ENCODE measurements at places on chromosomes 7 and 10.
A peak's percentile ranks its signal among the peaks of the same experiment; 100 is the strongest.

DNA sequence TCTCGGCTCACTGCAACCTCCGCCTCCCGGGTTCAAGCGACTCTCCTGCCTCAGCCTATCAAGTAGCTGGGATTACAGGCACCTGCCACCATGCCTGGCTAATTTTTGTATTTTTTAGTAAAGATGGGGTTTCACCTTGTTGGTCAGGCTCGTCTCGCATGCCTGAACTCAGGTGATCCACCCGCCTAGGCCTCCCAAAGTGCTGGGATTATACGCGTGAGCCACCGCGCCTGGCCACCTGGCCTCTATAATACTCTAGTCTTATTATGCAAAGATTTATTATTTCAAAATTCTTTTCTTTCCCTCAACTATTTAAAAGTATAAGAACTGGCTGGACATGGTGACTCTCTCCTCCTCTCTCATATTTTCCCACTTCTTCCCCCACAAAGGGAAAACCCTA, 30.0 kb upstream of the C1GALT1 start:
- no peak for DNase-seq

GRCh38 chr7:124690840-124691239, 74.8 kb downstream of the GPR37 start:
- no peak for DNase-seq

GRCh38 chr10:73818402-73818801, 7.0 kb upstream of the NDST2 start:
- DNase-seq: no peak

GRCh38 chr10:122484276-122485060, 23.1 kb downstream of the HTRA1 start:
- DNase-seq: no peak

DNA sequence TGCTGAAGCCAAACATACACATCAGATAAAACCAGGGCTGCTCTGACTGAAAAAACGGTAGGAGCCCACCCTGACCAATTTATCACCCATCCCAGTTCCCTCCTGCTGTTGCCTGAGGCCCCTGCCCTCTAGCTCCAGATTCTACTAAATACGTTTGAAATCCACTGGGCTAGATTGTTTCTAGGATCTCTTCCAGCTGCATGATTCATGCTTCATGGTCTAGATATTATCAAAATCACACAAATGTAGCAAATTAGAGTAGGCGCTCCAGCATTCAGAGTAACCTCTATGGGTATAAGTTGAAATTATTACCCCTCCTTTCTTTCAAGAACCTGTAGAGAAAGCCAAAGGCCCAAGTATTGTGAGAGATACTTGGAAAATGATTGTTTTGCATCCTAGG, 151.2 kb upstream of the FAM13C start:
- DNase-seq: no peak

DNA sequence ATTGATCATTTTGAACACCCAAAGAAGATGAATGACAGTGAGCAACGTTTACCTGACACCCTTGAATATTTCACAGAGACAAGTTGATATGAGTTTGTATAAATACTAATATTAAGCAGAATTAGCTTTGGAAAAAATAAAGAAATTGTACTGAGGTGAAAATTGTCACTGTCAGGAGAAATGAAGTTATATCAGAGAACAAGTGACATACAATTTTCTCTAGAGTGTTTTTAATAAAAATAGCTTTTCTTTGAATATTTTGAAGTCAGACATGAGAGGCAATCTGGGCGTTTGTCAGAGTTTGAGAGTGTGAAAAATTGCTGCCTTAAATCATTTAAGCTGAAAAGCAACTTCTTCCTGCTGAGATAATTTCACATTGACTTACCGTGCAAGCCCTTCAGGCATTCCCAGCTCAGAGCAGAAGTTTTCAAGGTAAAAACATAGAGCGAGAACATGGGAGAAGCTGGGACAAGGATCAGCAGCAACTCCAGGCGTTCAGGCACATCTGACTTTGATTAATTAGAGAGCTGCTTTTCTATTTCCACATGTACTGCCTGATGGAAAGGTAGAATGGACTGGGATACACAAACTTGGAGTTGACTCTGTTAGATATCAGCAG, 535.9 kb downstream of the TFEC start:
- no peak for DNase-seq

GRCh38 chr7:28070297-28071055, 110.1 kb downstream of the JAZF1 start:
- DNase-seq: no peak

- no peak for DNase-seq
Measured at GRCh38 chr7:73353243-73353642, 25.3 kb downstream of the FKBP6 start.

- DNase-seq: no peak
Measured at GRCh38 chr10:101709359-101710058, 14.5 kb upstream of the FBXW4 start.

GRCh38 chr7:55992346-55992745, 28.0 kb downstream of the NIPSNAP2 start:
- no peak for DNase-seq

DNA sequence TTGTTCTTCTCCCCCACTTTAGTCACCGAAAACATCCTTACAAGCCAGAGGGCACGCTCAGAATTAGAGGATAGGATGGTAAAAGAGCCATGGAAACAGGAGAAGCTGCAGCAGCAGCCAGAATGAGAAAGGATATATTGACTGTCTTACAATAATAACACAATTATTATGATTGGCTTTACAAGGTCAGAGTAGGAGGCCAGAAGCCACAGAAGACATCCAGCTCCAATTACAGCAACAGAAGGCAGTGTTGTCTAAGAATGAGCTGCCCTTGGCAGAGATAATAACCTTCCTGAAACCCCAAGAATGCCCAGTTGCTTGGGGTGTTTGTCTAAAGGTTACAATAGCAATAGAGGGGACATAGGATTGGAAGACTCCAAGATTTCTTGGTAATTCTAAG, 168.8 kb downstream of the C1GALT1 start:
- DNase-seq: no peak

DNA sequence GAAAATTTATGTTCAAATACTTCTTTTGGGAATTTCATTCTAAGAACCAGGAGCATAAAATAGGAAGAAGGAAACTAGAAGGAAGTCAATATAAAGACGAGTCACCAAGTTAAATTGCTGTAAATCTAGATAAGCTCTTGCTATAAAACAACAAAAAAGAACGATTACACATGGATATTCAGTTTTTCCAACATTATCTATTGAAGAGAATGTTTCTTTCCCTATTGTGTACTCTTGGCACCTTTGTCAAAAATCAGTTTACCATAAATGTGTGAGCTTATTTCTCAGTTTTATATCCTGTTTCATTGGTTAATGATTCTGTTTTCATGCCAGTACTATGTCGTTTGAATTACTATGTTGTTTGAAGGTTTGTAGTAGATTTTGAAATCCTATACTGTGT, 536.3 kb upstream of the MKI67 start:
- no peak for DNase-seq

DNA sequence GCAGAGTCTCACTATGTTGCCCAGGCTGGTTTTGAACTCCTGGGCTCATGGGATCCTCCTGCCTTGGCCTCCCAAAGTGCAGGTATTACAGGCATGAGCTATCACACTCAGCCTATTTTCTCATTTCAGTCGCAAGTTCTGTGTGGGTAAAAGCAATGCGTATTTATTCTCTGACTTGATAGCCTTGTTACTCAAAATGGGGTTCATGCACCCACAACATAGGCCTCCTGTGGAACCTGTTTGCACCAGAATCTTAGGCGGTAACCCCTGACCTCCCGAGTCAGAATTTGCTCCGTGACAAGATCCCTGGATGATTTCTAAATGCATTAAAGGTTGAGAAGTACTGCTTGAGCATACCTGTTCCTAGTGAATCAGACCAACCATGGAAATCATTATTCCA, 7.3 kb downstream of the IL2RA start:
- no peak for DNase-seq

- no peak for DNase-seq
Measured at GRCh38 chr7:126778101-126778500, 474.6 kb downstream of the GRM8 start.

GRCh38 chr10:104447906-104448305, 94.3 kb downstream of the CFAP58 start:
- no peak for DNase-seq

DNA sequence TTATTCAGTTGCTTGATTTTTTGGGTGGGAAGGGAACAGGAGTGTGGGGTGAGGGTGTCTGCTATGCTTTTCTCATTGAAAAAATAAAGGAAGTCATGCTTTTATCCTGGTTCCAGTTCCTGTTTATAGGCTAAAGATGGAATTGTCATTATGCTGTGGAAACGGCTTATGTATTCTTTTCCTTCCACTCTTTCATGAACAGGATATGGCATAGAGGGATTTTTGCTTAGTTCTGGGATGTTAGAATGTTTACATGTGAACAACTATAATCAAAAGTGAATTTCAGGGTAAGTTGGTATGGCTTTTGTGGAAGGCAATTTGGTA, 35.9 kb upstream of the PTPN12 start:
- DNase-seq: no peak

- peak; percentile 68 for DNase-seq
Measured at GRCh38 chr10:102227050-102227449, 951 bp downstream of the ELOVL3 start.

- DNase-seq: no peak
Measured at GRCh38 chr7:130350945-130351790, 6.6 kb downstream of the CPA5 start.

DNA sequence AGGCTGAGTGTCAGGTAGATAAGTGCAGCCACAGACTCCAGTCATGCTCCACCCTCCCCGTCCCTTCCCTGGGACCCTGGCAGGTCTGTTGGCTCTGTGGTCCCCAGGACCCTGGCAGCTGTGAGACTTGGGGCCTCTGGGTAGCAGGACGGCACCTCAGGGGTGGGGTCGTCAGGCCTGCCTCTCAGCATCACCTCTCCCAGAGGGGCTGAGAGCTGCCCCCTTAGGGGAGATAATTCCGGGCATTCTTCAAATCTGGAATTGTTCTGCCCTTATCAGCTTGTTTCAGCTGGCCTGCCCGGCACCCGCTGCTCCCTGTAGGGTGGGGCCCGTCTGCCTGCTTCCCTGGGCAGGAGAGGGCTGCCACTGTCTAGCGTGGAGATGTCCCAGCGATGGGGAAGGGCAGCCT, 23.3 kb downstream of the PODXL start:
- no peak for DNase-seq

GRCh38 chr7:94378356-94378755, 16.3 kb upstream of the COL1A2 start:
- no peak for DNase-seq

DNA sequence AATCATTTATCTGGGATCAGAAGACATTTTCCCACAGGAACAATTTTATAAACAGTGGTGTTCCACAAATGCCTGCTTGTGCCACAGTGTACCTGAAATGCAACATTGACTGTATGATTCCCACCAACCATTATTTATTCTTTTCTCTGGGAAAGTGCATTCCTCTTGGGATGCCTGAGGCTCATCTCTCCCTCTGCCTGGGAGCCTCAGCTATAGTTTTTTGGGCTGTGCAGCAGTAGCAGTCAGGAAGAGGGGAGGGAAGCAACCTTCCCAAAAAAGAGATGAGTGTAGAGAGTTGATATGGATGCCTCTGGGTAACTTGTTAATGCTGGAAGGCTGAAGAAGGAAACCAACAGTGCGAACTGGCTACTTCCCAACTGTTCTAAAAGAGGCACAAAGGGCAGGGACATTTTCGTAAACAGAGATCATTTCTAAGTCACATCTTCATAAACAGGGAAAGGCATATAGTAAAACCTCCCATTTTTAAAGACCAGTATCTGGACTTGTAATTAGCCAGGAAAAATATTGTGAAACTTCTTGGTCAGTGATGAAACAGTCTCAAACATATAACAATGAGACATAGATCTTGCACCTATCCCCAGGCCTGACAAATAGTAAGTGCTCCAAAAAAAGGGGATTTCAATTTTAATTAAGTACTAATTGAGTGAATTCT, 1.4 kb upstream of the CALD1 start:
- no peak for DNase-seq

GRCh38 chr7:149826344-149827088, 11.7 kb upstream of the ZNF862 start:
- no peak for DNase-seq

GRCh38 chr10:85784792-85785191, 581.8 kb downstream of the GRID1 start:
- DNase-seq: no peak

DNA sequence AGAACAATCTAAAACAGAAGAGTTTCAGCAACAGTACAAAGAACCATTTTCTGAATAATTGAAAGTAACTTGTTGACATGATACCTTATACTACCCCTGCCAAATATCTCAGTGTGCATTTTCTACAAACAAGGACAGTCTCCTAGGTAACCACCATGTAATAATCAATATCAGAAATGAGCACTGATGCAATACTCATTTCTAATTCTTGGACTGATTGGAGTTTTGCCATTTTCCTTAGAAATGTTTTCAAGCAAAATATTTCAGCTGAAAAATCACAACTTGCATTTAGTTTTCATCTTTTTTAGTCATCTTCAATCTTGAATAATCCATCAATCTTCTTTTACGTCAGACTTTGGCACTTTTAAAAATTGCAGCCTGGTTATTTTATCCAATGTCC, 420.2 kb downstream of the CDC14C start:
- no peak for DNase-seq

- DNase-seq: peak; percentile 64
Measured at GRCh38 chr10:106711313-106711906, 453.1 kb downstream of the SORCS1 start.

DNA sequence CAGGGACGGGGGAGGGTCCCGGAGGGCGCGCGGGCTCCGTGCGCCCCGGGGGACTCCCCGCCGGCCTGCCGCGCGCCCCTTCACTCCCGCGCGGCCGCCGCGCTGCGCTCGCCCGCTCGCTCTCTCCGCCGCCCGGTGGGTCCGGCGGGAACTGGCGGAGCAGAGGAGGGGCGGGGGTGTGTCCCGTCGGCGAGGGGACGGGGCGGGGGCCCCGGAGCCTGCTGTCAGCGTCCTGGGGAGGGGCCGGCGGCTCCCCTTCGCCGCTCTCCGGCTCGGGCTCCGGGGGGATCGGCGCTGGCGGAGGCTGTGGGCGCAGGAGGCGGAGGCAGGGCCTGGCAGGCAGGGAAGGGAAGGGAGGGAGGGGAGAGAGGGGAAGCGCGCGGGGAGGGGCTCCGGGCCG, at the start of gene SH3PXD2A:
TSS of gene SH3PXD2A (minus strand) at position 153 of the 400 bp plus-strand sequence. CDS start 310 bp downstream, outside the sequence.
- DNase-seq: no peak

DNA sequence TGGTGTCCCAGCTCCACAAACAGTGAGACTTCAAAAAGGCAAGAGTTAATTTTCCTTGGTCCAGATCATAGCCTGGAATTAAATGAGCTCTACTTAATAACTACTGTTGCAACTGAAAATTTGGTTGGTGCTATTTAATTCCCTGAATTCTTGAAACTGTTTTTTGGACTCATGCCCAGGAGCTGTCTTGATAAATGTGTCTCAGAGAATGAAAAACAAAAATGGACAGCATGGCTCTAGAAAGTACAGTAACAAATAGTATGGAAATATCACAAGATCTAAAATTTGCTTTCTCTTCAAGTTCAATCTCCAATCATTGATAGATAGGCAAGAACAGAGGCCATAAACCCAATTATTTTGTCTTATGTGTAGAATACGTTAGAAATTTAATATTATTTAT, 42.5 kb downstream of the CCDC71L start:
- no peak for DNase-seq

DNA sequence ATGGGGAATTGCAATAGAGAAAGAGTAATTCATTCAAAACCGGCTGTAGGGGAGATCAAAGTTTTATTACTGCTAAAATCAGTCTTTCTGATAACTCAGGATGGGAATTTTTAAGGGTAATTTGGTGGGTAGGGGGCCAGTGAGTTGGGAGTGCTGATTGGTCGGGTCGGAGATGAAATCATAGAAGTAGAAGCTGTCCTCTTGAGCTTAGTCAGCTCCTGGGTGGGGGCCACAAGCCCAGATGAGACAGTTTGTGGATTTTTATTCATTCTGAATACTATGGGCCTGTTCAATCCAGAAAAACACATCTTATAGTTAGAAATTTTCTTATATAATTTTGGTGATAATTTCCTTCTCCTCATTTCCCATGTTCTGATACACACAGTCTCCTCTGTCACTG, 25.4 kb downstream of the CALD1 start:
- DNase-seq: no peak

All from Kasumi-1 (cell line).